ENCODE measurements at places on chromosomes 1 and 21.

DNA sequence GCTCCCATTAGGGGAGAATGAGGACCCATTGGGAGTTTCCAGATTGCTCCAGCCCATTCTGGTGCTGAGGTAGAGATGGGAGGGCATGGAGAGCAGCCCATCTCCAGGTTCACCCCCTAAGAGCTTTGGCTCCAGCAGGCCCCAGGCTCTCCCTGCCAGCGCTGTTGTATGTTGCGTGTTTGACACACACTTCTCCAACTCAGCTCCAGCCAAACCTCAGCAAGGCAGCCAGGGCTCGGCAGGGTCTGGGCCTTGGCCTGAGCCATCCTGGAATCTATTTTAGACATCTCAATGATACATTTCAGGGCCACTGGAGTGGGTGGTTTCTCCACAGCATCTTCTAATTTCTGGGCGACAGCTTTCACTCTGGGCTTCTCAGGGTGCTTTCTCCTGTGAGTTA is 117.0 kb downstream of the NAV1 start:
- DNase-seq, result no peak

GRCh38 chr1:6038603-6039002 is 7.1 kb upstream of the KCNAB2 start:
- no peak for DNase-seq

DNA sequence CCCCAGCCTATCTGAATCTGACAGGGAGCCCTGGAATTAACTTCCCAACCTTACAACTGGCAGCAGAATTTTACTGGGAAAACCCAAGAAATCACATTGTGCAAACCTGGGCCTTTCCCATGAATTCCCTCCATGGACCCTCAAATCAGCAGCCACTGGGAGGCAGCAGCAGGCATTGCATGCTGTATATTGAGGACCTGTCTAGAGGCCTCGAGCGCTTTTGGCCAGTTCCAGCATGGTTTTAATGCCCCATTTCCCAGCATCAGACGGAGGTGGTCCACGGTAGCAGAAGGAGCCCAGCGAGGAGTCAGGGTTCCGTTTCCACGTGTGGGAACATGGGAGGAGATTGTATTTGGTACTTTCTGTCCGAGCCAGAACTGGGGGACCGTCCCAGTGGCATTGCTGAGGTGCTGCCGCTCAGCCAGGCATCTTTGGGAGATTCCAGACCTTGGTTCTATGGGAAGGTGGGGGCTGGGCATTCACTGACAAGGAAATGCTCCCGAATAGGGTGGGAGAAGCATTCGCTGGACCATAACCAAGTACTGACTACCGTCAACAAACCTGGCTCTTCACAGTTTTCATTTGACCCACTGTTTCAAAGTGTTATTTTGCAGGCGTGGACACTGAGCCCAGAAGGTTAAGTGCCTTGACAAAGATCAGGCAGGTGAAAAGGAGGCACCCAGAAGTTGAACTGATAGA is 15.9 kb downstream of the BMP8A start:
- DNase-seq, result no peak

GRCh38 chr1:221241157-221241556 is 361.9 kb downstream of the HLX start:
- no peak for DNase-seq

- DNase-seq, result no peak
Measured at GRCh38 chr1:230381585-230381984, 44.5 kb downstream of the PGBD5 start.

DNA sequence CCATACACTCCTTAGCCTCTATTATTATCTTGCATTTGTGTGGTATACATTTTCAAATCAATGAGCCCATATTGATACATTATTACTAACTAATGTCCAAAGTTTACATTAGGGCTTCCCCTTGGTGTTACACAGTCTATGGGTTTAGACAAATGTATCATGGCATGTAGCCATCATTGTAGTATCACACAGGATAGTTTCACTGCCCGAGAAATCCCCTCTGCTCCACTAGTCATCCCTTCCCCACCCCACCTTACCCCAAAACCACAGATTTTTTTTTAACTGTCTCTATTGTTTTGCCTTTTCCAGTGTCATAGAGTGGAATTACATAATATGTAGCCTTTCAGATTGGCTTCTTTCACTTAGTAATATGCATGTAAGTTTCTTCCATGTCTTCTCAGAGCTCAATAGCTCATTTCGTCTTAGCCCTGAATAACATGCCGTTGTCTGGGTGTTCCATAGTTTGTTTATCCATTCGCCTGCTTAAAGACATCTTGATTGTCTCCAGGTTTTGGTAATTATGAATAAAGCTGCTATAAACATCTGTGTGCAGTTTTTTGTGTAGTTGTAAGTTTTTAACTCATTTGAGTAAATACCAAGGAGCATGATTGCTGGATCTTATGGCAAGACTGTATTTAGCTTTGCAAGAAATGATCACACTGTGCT is 86.4 kb upstream of the LYST start:
- no peak for DNase-seq

DNA sequence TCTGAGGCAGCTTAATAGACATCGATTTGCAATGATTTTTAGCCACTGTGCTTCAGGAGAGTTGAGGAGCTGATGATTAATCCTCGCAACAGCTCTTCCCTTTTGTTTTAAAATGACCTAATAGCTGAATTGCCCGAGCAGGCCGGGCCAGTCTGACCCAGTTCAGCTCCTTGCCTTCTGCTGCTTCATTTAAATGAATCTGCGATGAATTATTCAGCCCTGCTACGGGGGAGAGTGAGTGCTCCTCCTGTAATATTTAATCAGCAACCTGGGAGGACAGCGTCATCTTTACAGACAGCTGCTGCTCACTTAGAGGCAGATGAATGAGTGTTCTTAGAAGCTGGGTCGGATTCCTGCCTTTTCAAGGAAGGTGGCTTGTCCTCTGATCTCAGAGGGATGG is 325.1 kb downstream of the CAMTA1 start:
- DNase-seq, result no peak

- DNase-seq, result no peak
Measured at GRCh38 chr1:219523411-219523810, 89.5 kb downstream of the ZC3H11B start.

- DNase-seq, result no peak
Measured at GRCh38 chr1:231750818-231751362, 124.3 kb downstream of the DISC1 start.

- DNase-seq, result no peak
Measured at GRCh38 chr1:162316187-162316586, 60.5 kb downstream of the SPATA46 start.

DNA sequence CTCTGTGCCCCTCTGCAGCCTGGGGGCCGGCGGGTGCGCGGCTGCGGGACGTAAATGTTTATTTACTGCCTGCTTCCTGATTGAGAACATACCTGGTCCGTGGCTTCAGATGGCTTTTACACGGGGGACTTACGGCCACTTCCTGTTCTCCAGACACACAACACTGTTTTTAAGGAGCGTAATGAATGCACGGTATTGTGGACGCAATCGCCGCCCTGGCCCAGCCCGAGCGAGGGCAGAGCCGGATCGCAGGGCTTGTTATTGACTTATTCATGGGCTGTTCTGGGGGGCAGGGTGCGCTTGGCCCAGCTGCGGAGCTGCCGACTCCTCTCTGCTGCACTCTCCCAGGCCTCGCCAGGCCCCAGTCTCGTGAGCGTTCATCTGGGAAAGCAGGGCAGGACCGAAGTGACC is 52.8 kb upstream of the ACTRT2 start:
- no peak for DNase-seq

DNA sequence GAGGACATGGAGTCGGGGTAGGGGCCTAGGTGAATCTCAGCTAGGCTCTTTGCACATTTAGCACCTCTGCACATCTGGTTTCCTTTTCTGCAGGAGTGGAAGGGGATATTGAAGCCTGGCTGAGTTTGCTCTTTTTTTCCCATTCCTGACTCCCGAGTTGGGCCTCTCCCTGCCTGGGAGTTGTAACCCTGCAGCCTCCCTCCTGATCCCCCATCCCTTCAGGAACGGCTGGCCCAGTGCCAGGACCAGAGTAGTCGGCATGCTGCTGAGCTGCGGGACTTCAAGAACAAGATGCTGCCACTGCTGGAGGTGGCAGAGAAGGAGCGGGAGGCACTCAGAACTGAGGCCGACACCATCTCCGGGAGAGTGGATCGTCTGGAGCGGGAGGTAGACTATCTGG is 836 bp downstream of the OLFML3 start:
- DNase-seq, result no peak

- no peak for DNase-seq
Measured at GRCh38 chr1:212301580-212301979, 16.4 kb downstream of the PPP2R5A start.

- no peak for DNase-seq
Measured at GRCh38 chr1:53550201-53550741, 91.1 kb downstream of the DMRTB1 start.

DNA sequence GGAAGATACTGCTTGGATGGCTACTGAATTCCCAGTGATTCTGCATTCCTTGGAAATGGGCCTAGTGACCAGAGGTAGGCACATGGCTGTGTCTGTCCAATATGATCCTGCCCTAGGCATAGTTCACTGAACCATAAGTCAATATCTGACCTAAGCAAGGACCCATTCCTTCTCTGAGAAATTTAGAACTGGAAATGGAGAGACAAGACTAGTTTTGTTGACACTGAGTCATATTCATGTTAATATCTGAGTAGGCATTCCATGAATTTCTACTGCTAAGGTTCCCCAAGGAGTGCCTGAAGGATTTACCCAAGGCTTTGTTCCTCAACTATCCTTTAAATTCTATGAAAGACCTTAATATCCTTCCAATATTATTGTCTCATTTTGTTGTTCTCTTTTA is 329.8 kb upstream of the BEND5 start:
- no peak for DNase-seq

GRCh38 chr1:224777180-224777579 is 152.3 kb upstream of the DNAH14 start:
- no peak for DNase-seq

DNA sequence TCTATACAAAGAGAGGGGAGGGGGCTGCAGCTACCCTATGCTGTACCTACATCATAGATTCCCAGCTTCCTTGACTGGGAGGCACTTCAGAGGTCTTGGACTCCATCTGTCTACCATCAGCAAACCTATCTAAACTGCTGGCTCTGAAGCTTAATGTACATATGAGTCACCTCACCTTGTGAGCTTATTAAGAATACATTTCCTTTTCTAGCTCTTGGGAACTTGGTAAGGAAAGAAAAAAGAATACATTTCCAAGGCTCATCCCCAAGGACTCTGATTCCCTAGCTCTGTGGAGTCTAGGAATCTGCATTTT is 50.0 kb upstream of the PRELP start:
- DNase-seq, result no peak

- no peak for DNase-seq
Measured at GRCh38 chr1:154330669-154331068, 5.3 kb downstream of the ATP8B2 start.

DNA sequence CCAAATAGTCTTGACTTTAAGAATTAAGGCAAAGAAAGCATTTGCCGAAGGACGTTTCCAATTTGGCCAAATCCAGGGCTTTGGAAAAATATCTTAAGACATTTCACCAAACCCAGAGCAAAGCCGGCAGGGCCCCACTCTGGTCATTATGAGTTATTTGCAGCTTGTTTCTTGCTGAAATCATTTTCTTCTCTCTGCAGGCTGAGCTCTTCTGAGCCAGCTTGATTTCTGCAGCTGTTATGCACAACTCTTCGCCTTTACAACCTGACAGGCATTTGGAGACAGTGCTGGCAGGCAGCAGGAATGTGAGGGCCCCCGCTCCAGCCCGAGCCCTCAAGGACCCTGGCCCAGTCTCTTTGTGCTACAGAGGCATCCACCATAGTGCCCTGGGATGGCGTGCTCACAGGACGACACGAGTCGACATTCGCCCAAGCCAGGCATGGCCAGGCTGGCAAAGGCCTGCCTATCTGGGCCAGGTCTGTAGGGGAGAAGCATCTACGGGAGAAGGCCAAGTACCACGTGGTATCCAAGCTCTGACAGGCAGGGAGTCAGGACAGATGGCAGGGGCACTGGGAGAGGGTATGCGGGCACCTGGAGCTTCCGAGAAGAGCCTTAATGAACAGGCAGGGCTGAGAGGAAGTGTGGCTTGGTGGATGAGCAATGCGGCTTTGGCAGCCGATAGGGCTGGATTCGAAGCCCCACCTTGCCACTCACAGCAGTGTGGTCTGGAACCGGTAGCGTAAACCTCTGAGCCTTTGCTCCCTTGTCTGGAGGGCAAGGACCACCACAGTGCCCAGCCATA is 32.3 kb downstream of the SYF2 start:
- no peak for DNase-seq

DNA sequence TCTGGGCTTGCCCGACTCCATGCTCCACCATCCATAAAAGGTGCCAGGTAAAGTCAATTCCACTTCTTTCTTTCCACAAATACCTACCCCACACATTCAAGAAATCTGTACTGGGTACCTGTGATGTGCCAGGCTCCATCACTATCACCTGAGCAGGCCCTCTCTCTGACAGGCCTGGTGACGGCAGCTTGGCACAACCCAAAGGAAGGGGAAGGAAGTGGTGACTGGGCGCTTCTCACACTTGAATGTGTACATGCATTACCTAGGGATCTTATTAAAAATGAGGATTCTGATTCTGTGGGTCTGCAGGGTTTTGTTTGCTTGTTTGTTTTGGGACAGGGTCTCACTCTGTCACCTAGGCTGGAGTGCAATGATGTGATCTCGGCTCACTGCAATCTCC is 7.5 kb downstream of the HTR1D start:
- DNase-seq, result no peak

DNA sequence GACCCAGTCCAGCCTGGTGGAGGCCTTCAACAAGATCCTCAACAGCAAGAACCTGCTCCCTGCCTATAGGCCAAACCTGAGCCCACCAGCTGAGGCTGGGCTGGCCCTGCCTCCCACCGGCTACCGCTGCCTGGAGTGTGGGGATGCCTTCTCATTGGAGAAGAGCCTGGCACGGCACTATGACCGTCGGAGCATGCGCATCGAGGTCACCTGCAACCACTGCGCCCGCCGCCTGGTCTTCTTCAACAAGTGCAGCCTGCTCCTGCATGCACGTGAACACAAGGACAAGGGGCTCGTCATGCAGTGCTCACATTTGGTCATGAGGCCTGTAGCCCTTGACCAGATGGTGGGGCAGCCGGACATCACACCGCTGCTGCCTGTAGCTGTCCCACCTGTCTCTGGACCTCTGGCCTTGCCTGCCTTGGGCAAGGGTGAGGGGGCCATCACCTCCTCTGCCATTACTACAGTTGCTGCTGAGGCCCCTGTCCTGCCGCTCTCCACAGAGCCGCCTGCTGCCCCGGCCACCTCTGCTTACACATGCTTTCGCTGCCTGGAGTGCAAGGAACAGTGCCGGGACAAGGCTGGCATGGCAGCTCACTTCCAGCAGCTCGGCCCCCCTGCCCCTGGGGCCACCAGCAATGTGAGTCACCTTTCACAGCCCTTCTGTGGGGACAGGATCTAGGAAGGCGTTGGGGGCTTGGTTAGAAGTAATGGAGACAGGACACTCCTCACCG is 5.8 kb downstream of the ZNF687 start:
- DNase-seq, result no peak

GRCh38 chr1:173798078-173798477 is 26.4 kb upstream of the DARS2 start:
- DNase-seq, result no peak
